ENCODE measurements at places on chromosomes 4 and X.

- DNase-seq, result no peak
Observed at GRCh38 chr4:5972571-5972970, 45.7 kb downstream of the C4orf50 start.

GRCh38 chrX:78102091-78102490, 2.0 kb upstream of the PGK1 start:
- DNase-seq, result no peak

DNA sequence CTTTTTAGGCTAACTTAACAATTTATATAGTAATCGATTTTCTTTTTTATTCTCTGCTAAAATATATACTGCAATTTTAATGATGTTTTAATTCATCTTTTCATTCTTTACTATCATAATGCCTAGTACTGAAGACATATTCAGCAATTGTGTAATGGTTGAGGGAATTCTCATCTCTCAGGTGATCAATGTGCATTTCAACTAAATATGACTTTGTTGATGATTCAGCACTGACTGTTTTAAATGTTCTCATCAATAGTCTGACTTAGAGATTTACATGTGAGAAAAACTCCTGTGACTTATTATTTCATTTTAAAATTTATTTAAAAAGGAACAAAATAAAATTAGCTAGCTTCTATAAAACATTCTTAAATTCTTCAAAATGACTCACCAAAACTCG, 1450.3 kb downstream of the STIM2 start:
- no peak for DNase-seq

DNA sequence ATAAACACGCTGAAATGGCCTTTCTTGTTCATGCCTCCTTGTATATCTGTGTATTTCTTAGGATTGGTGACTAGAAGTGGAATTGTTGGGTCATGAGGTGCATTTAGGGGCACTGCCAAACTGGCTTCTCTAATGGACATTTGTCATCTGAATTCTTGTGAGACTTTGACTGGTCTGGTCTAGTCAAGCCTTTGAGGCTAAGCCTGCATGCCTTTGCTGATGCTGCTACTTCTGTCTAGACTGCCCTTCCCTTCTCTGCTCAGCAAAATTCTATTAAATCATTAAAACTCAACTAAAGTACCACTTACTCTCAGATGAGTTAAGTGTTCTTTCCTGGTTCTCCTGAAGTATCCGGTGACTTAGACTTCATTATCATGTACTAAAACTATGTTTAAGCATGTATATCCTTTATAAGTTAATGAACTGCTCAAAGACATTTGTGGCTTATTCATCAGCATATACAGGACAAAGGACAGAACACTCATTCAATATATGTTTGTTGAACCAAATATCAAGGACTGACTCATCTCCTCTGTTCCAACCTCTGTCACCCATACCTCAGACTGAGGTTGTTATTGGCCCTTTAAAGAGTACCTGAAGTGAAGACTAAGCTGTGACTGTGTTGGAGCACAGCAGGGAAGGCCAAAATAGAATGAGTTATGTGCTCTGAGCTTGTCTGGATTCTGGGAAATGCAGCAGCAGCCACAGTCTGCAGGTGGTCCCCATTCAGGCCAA, 9.0 kb downstream of the TCEAL1 start:
- DNase-seq, result no peak

- no peak for DNase-seq
Observed at GRCh38 chr4:175071123-175071522, 153.0 kb downstream of the ADAM29 start.

DNA sequence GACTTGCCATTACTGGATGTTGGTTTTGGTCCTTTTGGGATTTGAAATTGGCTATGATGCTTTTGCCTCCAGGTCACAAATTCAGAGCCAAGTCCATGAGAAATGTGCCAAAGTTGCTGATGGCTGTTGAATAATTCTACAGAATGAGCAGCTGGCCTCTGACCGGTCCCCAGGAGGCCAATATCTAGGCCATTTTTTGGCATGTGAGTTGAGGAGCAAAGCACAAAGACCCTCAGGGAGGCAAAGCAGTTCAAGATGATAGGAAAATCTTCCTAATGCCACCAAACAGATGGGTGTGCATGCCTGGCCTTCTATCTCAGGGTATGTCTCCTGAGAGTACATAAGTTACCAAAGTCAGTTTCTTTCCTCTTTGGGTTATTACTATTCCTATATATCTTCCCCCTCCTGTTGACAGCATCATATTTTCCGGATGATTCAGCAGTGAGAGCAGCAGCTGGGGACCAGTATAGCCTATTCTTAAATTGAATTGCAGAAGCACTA, 44.4 kb downstream of the SEL1L3 start:
- DNase-seq, result no peak

Data from NCI-H146 (cell line).